ENCODE measurements at places on chromosomes 13 and 19. TPM values are rescaled to one million over a fixed set of nuclear protein-coding genes. Genes with fewer than 3 reads are reported as not detected.
A peak's percentile ranks its signal among the peaks of the same experiment; 100 is the strongest.

CGB7 gene
- total RNA-seq = 0.46 TPM

ELAVL3 gene
- total RNA-seq = not detected

RNF113B gene
- total RNA-seq = not detected

CGB8 gene
- not detected for total RNA-seq

PTH2 gene
- total RNA-seq = not detected

CCDC169 gene
- 0.20 TPM for total RNA-seq

IL17D gene
- total RNA-seq = 1.0 TPM

- DNase-seq = no peak
- H3K4me3 ChIP-seq = no peak overlapping the region
- no peak overlapping the region for H3K27ac ChIP-seq
Measured at GRCh38 chr13:112029143-112029542, 37.8 kb upstream of the SOX1 start.

DNA sequence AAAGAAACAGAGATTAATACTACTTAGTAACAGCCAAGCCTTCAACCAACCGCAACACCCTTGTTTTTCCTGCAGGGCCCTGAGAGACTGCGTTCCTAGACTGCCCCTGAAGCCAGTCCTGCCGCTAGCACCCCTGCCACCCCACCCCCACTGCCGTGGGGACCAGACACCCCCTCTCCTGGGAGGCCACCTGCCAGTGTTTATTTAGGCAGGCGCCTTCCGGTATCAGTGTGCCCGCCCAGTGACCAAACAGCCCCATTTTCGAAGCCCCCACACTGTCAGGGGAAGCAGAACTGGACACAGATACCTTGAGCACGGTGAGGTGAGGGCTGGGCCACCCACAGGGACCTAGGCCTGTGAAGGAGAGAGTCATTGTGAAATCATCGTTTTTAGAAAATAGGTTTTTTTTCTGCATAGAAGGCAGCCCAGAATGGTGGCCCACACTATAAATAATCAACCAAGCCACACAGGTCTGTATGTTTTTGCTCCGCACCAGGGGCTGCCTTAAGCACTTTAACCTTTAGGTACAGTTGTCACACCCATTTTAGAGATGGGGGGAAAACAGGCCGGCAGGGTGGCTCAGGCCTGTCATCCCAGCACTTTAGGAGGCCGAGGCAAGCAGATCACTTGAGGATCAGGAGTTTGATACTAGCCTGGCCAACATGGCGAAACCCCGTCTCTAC lies 3.5 kb upstream of the TLE5 start:
- peaks cover 27% of the 10 kb centered on the region for H3K4me1 ChIP-seq
- no peak for DNase-seq
- H3K27ac ChIP-seq = peak overlapping the region; percentile 65
- no peak overlapping the region for H3K4me3 ChIP-seq

DNA sequence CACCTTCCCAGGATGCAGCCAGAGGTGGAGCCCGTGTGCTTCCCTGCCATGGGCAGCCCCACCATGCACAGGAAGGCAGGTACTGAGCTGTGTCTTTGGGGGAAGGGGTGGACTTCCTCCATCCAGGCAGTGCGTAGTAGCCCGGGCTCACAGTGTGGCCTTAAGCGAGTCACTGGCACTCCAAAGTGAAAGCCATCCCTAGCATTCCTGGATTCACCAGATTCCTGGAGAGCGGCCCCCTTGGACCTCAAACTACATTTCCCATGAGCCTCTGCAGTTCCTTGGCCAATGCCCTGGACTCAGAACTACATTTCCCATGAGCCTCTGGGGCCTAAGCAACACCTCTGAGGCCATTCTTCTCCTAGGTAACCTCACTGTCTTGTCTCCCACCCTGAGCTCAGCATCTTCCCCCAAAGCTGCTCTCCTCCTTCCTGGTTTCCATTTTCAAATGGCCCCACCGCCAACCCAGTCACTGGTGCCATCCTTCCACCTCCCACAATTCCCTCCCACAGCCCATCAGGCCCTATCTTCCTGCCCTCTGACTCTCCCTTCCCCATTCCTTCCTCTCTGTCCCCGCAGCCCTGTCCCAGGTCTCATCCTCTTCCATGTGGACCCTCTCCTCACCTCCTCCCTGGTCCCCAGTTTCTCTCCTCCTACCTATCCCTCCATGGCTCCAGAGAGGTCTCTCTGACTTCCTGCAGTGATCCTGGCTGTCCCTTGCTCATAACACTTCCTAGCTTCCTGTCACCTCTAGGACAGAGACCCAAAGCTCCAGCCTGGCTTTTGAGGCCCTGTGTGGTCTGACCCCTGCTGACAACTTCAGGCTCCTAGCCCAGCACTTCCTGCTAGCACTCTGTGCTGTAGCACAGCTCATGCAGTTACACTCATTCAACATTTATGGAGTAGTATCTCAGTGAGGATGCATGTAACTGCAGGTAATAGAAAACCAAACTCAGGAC lies at the start of gene C19orf81:
TSS of gene C19orf81 (plus strand) at position 13 of the 959 bp plus-strand sequence. CDS start at position 13, 0 bp downstream.
- H3K27me3 ChIP-seq = no peaks in the 10 kb centered on the region
- H3K4me1 ChIP-seq = no peaks in the 10 kb centered on the region
- H3K4me3 ChIP-seq = no peak within 1 kb of the TSS
- no peak within 1 kb of the TSS for H3K27ac ChIP-seq
- no peaks in the 10 kb centered on the region for H3K36me3 ChIP-seq

GRCh38 chr19:38509027-38509426 lies 75.5 kb downstream of the RYR1 start:
- H3K27me3 ChIP-seq = no peaks in the 10 kb centered on the region
- no peak for DNase-seq
- no peak overlapping the region for H3K27ac ChIP-seq
- no peaks in the 10 kb centered on the region for H3K4me1 ChIP-seq
- H3K4me3 ChIP-seq = no peak overlapping the region

- DNase-seq = no peak
- no peaks in the 10 kb centered on the region for H3K36me3 ChIP-seq
- no peak overlapping the region for H3K27ac ChIP-seq
- no peaks in the 10 kb centered on the region for H3K4me1 ChIP-seq
Measured at GRCh38 chr13:56110751-56111150, 1030.0 kb upstream of the PRR20A start.

DNA sequence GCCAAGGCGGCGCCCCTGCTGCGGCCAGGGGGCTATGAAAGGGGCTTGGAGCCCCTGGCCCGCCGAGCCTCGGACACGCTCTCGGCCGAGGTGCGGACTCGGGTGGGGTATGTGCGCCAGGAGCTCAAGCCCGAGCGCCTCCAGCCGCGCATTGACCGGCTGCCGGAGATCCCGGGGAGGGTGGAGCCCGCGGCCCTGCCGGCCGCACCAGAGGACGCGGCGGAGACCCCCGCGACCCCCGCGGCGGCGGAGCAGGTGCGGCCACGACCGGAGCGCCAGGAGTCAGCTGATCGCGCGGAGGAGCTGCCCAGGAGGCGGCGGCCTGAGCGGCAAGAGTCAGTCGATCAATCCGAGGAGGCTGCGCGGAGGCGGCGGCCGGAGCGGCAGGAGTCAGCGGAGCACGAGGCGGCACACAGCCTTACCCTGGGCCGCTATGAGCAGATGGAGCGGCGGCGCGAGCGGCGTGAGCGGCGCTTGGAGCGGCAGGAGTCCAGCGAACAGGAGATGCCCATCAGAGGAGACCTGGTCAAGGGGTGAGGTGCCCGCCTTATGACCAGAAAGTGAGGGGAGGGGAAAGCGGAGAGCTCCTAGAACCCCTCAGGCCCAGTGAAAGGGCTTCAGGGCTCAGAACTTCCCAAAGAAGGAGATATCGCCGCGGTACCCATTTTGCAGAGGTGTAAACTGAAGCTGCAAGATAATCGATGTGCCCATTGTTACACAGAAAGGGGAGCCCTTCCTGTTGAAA lies 8.8 kb upstream of the SHKBP1 start:
- DNase-seq = no peak
- no peak overlapping the region for H3K27ac ChIP-seq
- H3K4me3 ChIP-seq = peak overlapping the region; percentile 13

GRCh38 chr19:46428239-46429135 lies at the start of gene PNMA8C:
PNMA8C (minus strand) TSS chr19:46428936; CDS start chr19:46428359, 577 bp downstream.
- no peak within 1 kb of the TSS for H3K4me3 ChIP-seq
- H3K27ac ChIP-seq = no peak within 1 kb of the TSS
- H3K4me1 ChIP-seq = no peaks in the 10 kb centered on the region
- no peaks in the 10 kb centered on the region for H3K27me3 ChIP-seq
- peak; percentile 22 for DNase-seq
- H3K36me3 ChIP-seq = no peaks in the 10 kb centered on the region

- peaks cover 34% of the 10 kb centered on the region for H3K4me1 ChIP-seq
- no peaks in the 10 kb centered on the region for H3K36me3 ChIP-seq
- peak overlapping the region; percentile 86 for H3K27ac ChIP-seq
- peak overlapping the region; percentile 91 for H3K4me3 ChIP-seq
- DNase-seq = peak; percentile 47
Measured at GRCh38 chr19:3698974-3699740, 1.1 kb downstream of the PIP5K1C start.

DNA sequence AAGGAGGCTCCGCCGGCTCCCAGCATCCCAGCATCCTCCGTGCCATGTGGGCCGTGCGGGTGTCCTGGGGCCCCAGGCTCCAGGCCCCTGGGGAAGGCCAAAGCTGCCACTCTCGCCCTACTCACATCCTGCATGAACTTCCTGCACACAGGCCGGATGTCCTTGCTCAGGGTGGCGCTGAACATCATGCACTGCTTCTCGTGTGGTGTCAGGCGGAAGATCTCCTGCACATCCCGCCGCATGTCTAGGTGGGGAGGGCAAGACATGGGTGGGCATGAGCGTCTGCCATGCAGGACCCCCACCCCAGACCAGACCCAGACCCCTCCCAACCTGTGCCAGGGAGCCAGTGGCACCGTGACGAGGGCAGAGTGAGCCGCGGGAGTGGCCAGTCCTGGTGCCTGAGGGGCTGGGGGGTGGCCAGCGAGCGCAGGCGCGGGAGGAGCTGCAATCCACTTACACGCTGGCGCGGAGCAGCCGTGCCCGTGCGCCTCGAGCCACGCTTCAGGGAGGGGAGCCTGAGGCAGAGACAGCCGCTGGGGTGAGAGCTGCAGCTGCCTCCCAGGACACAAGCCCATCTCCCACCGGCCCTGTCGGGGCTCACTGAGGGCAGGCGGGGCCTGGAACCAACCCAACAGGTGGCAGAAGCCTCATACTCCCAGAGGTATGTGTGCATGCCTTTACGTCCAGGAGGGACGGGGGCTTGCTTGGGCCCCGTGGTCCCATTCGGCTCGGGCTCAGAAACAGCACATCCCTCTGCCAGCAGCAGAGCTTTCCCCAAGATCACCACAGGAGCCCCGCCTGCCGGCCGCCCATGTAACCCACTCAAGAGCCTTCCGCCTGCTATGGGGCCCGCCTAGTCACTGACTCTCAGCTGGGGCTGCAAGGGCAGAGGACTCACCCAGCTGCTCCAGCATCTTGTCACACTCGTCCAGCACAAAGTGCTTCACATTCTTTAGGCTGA lies 8.8 kb downstream of the DDX39A start:
- no peak for DNase-seq
- no peaks in the 10 kb centered on the region for H3K27me3 ChIP-seq
- no peak overlapping the region for H3K4me3 ChIP-seq
- peaks cover 33% of the 10 kb centered on the region for H3K4me1 ChIP-seq
- peak overlapping the region; percentile 44 for H3K27ac ChIP-seq
- H3K36me3 ChIP-seq = peaks cover 71% of the 10 kb centered on the region

DNA sequence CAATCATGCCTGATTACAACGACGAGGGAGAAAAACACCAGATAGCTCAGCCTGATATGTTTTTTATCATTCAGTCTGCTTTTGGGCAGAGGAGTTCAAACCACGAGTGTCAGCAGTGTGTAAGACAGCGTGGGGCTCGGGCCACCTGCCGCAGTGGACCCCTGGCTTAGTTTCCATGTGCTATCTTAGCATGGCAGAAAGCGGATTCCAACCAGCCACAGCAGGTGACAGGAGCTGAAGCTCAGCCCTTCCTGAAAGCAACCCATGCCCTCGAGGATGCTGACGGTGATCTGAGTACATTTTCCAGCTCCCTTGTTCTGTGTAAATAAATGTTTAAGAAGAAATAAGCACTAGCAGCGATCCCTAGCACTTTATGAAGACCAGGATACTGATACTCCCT lies 32.2 kb upstream of the MBNL2 start:
- H3K27ac ChIP-seq = no peak overlapping the region
- peaks cover 25% of the 10 kb centered on the region for H3K4me1 ChIP-seq
- no peak overlapping the region for H3K4me3 ChIP-seq
- H3K36me3 ChIP-seq = no peaks in the 10 kb centered on the region
- H3K27me3 ChIP-seq = no peaks in the 10 kb centered on the region

- H3K4me1 ChIP-seq = no peaks in the 10 kb centered on the region
- no peak overlapping the region for H3K27ac ChIP-seq
- no peak overlapping the region for H3K4me3 ChIP-seq
- no peak for DNase-seq
Measured at GRCh38 chr13:79691826-79692225, 210.9 kb downstream of the NDFIP2 start.

DNA sequence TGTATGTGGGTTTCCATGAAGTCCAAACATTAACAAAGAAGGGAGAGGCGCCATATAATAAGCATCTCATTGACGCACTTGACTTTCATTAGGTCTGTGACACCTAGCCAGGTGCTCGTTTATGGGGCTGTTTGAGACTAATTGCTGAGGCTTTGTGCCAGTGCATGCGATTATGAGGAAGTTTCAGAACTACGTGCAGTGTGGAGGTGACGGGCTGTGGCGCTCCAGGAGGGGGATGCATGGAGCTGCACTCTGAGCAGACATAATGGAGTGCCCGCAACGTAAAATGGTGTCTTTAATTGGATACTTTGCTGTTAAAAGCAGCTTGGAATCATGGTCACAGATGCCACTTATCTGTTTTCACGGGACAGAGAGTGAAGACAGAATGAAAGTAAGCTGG lies 223.2 kb downstream of the FGF9 start:
- H3K27me3 ChIP-seq = no peaks in the 10 kb centered on the region
- DNase-seq = no peak
- H3K27ac ChIP-seq = no peak overlapping the region
- no peaks in the 10 kb centered on the region for H3K4me1 ChIP-seq
- H3K4me3 ChIP-seq = no peak overlapping the region

- no peak for DNase-seq
- no peak overlapping the region for H3K4me3 ChIP-seq
- H3K27me3 ChIP-seq = no peaks in the 10 kb centered on the region
- H3K27ac ChIP-seq = no peak overlapping the region
Measured at GRCh38 chr13:59441596-59442280, 722.0 kb downstream of the DIAPH3 start.

DNA sequence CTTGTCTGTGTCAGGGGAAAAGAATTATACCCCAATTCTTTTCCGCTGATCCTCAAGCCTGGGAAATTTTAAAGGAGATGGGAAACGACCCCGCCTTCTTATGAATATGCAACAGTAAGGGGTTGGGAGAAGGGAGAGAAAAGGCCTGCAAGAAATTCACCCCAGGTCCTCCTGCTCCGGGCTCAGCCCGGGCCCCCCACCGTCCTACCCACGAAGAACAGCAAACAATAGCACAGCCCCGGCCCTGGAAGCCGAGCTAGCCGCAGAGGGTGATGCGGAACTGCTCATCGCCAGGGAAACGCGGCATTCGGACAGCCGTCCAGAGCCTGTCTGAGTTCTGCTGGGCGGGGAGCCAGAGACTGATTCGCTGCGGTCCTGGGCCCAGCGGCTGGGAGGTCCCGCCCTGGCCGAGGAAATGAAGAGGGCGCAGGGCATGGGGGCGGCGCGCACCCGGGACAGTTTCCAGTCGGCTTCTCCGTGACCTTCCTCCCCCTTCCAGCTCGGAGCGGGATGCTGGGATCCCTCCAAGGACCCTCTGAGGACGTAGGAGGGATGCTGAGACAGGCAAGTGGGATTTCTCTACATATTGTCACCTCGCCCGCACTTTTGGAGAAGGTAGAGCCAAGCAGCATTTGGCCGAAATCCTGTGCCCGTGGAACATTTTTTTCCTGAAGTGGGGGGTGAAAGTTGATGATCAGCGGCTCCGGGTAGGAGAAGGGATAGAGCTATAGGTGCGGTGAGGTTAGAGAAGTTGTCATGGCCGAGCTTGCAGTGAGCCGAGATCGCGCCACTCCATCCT lies 82.3 kb upstream of the C1QTNF9B start:
- H3K27ac ChIP-seq = peak overlapping the region; percentile 70
- H3K36me3 ChIP-seq = no peaks in the 10 kb centered on the region
- peak; percentile 66 for DNase-seq
